ENCODE measurements at places on chromosomes 12 and 14.

GRCh38 chr14:105577314-105577861 lies 51.0 kb downstream of the TMEM121 start:
- DNase-seq, result no peak

GRCh38 chr12:41108032-41108431 lies 80.1 kb upstream of the PDZRN4 start:
- DNase-seq, result no peak

DNA sequence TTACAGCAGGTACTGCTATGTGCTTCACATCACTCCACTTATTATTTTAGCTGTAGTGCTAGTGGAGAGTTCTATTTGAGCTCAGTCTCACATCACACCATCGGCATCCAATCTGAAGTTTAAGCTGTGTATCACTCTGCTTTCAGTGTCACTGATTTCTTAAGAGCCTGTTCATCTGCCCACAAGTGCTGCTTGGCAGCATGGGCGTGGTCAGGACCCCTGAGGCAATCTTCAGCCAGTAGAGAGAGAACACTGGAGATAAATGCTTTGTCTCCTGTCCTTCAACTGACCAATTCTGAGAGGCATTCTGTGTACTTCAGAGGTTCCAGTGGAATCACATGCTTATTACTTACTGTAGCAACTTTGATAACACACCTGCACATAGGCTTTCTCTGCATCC lies 728.8 kb downstream of the RPS29 start:
- no peak for DNase-seq

DNA sequence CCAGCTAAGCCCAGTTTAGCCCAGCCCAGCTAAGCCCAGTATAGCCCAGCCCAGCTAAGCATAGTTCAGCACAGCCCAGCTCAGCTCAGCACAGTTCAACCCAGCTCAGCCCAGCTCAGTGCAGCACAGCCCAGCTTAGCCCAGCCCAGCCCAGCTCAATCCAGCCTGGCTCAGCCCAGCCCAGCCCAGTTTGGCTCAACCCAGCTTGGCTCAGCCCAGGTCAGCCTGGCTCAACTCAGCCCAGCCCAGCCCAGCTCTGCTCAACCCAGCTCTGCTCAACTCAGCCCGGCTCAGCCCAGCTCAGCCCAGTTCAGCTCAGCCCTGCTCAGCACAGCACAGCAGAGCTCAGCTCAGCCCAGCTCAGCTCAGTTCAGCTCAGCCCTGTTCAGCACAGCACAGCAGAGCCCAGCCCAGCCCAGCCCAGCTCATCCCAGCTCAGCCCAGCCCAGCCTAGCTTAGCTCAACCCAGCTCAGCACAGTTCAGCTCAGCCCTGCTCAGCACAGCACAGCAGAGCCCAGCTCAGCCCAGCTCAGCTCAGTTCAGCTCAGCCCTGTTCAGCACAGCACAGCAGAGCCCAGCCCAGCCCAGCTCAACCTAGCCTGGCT lies 330.9 kb downstream of the TMEM121 start:
- no peak for DNase-seq

Data from NCI-H1105 (cell line).